M059J (cell line): ENCODE measurements at places on chromosomes 4 and X.

DNA sequence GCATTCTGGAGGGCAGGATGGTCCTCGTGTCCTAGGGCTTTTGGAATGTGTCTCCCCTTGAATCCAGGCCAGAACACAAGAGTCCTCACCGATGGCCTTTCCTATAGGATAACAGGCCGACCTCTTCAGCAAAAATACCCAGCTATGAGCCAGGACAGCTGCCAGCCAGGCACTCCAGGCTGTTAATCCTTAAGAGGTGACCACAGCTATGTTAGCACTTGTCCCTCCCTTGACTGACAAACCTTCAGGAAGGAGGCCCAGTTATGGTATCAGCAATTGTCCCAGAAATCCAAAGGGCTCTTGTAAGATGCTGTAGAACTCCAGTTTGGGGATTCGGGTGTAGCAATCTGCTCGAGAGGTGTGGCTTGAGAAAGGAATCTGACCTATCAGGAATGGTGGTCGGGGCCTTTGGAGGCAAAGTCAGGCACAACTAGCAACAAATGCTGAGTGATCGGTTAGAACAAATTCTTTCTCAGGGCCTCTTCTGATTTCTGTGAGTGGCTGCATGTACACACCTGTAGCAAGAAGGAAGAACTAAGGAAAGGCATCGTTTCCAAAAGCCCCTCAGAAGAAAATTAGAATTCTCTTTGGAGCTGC lies 54.6 kb downstream of the PTCHD1 start:
- DNase-seq: no peak

GRCh38 chr4:125191232-125191631 lies 123.5 kb upstream of the FAT4 start:
- DNase-seq: peak; percentile 60

DNA sequence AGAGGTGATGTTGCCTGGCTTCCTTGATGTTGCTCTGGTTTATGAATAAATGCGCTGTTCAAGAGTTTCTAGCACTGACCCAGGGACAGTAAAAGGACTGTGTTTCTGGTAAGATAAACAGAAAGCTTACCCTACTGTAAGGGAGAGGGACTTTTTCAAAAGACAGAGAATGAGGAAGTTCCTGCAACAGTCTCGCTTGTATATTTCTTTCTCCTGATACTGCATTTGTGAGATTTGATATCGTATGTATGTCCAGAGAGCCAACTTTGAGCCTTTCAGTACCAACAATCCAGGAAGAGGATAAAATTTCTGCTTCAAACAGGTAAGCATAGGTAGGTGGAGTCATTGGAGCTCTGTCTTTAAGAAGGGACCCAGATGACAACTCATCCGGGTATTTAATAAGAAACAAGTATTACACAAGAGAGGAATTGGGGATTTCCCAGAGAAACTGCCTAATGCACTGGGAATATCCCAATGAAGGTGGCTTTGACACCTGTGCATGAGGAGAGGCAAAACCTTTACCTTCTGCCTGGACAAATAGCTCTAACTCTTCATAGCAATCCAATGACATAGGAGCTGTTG lies 773 bp downstream of the DAPP1 start:
- DNase-seq: no peak

DNA sequence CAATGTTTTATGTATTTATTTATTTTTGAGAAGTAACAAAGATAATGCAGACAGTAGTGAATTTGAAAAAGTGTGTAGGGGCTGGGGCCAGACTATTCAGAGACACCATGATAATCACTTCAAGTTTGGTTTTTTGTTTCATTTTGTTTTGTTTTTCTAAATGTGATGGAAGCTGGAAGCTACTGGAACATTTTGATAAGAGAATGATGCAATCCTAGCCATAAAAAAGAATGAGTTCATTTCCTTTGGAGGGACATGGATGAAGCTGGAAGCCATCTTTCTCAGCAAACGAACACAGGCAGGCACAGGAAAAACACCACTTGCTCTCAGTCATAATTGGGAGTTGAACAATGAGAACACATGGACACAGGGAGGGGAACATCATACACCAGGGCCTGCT lies 706.6 kb upstream of the EPHA5 start:
- DNase-seq: no peak

GRCh38 chr4:88457307-88458103 lies 586 bp downstream of the HERC5 start:
- DNase-seq: peak; percentile 52

- DNase-seq: no peak
Observed at GRCh38 chr4:139214039-139214534, 37.1 kb upstream of the ELF2 start.

GRCh38 chr4:35461931-35462659 lies 782.2 kb downstream of the ARAP2 start:
- DNase-seq: no peak
